ENCODE measurements at places on chromosomes 1 and 21.

DNA sequence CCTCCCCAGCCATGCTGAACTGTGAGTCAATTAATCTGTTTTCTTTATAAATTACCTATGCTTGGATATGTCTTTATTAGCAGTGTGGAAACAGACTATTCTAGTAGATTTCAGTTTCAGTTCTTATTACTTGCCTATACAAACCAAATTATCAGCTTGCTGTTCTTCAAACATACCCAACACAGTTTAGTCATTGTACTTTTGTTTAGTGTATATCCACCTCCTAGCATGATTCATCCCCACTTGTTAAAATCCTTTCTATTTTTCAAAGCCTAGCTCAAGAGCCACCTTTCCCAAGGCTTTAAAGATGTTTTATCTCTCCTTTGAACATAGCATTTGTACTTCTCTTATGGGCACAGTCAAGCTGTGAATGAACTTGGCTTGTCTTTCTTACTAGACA lies 195.6 kb upstream of the ZRANB2 start:
- no peak for DNase-seq

DNA sequence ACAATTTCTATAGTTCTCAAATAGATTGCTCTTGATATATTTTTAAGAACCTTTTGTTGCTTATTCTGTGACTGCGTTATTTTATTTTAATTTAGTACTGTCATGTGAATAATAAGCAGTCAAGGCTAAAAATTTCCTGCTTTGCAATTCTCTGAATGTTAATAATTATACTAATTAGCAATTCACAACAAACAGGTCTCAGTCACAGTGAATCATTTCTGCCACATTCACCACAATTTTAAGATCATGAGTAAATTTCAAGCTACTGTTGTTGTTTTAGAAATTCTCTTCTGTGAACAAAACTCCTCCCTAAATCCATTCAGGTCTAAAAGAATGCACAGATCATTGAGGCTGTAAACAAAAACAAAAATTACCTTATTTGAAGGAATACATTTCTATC lies 339.6 kb upstream of the DPYD start:
- DNase-seq: no peak

DNA sequence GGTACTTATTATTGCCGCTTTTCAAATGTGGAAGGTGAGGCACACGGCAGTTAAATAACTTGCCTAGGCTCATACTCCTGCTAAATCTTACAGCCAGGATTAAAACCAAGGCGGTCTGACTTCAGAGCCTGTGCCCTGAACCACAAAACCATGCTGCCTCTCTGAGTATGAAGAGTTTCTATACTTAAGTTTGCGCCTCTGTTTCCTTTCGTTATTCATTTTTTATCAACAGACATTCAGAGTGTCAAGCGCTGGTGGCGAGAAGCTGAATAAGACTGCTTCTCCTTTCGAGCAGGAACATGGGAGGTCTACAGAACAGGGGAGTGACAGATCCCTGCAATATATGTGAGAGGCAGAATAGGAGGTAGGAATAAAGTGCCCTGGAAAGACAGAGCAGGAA lies 96.0 kb upstream of the DUSP10 start:
- no peak for DNase-seq

- DNase-seq: no peak
Measured at GRCh38 chr1:54857746-54858561, 29.0 kb downstream of the DHCR24 start.

DNA sequence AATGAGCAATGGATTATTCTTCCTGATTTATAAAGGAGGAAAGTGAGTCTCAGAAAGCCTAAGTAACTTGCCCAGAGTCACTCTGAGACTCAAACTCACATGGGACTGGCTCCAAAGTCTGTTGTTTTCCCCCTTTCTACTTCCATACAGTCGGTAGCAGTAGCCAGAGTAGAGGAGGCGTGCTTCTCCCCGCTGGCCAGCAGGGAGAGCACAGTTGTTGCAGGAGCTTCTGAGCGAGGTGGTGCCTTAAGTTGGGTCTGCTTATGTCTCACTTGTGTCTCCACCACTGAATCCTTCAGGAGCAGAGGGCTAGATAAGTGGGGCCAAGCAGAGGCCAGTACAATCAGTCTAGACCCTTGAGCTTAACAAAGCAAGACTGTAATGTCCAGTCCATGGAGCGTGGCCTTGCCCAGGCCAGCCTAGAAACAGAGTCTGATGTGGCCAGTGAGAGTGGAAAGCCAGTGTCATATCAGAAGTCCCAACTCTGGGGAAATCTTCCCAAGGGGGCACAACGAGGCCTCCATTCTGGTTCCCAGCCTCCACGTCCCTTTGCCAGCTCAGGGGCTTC lies 181.9 kb downstream of the ZSCAN20 start:
- DNase-seq: no peak

DNA sequence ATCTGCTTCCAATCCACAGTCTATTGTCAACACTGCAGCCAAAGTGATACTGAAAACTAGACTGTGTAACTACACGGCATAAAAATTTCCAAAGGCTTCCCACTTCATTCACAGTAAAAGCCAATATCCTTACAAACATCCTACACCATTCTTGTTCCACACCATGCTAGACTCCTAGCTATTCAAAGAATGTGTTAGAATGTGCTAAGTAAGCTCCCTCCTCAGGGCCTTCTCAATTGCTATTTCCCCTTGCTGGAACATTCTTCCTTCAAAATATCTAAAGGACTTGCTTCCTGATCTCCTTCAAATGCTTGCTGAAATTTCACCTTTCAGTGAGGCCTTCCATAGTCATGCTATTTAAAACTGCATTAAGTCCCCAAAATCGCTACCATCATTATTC lies 228.1 kb downstream of the AKT3 start:
- DNase-seq: no peak
